ENCODE measurements at places on chromosomes 3 and 15. TPM values are rescaled to one million over a fixed set of nuclear protein-coding genes. Genes with fewer than 3 reads are reported as not detected.

The SNUPN gene
- 22.5 TPM for total RNA-seq

The MYEF2 gene
- 30.3 TPM for total RNA-seq

The CCR9 gene
- total RNA-seq: 0.17 TPM

The HEG1 gene
- total RNA-seq: 19.6 TPM

The RLBP1 gene
- not detected for total RNA-seq

The GTF2A2 gene
- 80.9 TPM for total RNA-seq

The PIAS1 gene
- 12.0 TPM for total RNA-seq

DNA sequence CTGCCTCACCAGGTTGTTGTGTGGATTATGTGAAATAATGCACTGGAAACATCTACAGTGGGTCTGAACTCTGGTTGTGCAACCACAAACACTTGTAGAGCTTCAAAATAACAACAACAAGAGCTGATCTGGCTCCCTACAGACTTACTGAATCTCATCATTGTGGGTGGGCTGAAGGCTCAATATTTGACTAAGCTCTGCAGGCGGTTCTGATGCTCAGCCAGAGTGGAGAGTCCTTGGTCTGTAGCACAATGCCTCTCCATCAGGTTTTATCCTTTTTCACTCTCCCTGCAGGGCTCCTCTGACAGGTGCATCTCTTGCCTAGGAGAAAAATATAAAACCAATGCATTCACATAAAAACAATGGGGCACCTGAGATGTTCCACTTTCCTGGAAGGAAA, 456.3 kb upstream of the ONECUT1 start:
- DNase-seq: no peak

DNA sequence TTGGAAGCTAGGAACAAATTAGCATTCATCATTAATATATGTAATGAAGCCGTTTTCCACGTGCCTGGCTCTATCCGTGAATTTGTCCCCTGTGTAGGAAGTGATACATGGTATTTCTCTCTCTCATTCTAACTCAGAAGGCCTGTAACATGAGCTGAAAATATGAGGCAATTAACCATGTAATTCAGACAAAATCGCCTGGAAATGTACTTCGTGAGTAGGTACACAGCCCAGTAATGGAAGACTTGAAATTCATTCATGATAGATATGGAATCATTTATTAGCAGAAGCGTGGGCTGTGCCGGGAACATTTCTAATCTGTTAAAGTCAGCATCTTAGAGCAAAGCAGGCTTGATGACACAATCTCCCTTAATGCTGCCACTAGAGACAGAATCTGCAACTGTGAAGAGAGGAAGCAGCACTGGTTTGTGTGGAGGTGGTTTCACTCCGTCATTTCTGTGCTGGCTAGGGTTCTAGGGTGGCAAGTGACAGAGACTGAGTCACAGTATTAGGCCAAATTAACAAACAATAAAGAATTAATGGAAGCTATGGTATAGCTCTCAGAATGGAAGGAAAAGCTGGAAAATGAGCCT, 225.0 kb upstream of the PROK2 start:
- DNase-seq: no peak

GRCh38 chr15:89937365-89938350, 24.9 kb upstream of the ARPIN start:
- DNase-seq: no peak

GRCh38 chr3:114213627-114214541, 23.5 kb downstream of the ZNF80 start:
- DNase-seq: peak; percentile 78

DNA sequence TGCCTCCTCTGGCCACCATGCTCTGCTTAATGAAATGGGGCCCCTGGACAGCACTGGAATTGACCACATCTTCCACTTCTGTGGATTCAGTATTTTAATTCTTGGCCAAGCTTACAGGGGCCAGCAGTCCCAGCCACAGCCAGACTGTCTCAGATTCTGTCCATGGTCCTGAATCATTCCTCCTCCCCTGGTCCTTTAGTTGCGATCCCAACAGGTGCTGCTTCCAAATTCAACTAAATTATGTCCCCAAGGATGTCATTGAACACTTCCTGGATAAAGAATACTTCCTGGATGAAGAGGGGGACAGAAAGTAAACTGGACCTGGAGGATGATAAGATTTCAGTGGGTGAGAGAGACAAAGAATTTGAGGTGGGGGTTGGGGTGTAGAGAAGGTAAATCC, 111.1 kb upstream of the FOXB1 start:
- no peak for DNase-seq

DNA sequence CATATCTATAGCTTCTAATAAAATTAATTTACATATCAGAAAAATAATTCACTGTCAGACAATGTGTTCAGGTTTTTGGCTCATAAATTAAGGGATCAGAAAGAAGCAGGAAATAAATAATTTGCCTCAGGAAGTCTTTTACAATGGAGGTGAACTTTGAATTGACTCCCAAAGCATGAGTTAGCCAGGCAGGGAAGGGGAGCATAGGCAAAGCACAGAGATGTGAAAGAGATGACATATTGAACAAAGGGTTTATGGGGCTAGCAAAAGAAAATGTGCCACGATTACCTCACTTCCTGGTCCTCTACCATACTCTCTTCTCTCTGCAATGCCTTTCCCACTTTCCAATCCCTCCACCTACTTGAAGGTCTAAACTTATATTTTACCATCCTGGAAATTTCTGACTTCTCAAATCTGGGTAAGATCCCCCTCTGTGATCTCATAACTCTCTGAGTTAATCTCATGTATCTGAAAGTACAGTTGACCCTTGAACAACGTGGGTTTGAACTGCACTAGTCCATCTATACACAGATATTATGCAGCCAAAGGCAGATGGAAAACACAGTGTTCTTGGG, 4.1 kb upstream of the HEXA start:
- no peak for DNase-seq

GRCh38 chr3:116032176-116032575, 408.9 kb downstream of the GAP43 start:
- no peak for DNase-seq

- no peak for DNase-seq
Measured at GRCh38 chr3:61813636-61814035, 252.3 kb downstream of the PTPRG start.

DNA sequence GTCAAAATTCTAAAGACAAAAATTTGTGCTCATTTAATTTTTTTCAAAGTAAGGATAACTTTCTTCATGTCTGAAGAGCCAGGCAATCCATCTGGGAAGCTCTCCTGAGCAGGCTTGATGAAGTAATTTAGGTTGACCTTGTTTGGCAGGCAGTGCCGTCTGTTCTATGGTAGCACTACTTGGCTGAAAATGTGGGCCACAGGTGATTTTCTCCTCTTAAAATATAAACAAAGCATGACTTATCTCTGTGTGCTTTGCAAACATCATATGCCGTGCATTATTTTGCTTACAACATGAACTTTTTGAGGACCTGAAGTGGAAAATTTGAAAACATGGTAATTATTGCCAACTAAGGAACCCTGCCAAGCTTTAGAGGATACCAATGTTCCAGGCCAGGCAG, 143.2 kb downstream of the RAP2B start:
- no peak for DNase-seq

GRCh38 chr3:171862993-171863521, 19.9 kb downstream of the TMEM212 start:
- DNase-seq: no peak

DNA sequence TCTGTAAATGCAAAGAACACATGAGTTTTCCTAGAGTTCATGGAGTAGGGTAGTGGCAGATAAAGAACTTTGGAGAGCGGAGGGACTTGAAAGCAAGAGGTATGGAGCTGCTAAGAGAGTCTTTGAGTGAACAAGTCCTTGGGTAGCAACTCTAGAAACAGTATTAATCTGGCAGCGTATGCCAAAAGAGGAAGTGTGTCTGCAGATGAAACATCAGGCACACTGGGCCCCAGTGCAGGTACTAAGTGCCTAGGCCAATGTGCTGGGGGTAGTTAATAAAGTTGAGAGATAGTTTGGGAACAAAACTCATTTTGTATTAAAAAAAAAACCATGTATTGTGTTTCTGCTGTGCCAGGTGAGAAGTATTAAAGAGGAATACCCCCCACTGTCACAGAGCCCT, 223.0 kb upstream of the STRIT1 start:
- no peak for DNase-seq
